ENCODE measurements at places on chromosomes 6 and 20.

GRCh38 chr20:37394543-37395409 lies 48.8 kb downstream of the SRC start:
- DNase-seq: no peak

DNA sequence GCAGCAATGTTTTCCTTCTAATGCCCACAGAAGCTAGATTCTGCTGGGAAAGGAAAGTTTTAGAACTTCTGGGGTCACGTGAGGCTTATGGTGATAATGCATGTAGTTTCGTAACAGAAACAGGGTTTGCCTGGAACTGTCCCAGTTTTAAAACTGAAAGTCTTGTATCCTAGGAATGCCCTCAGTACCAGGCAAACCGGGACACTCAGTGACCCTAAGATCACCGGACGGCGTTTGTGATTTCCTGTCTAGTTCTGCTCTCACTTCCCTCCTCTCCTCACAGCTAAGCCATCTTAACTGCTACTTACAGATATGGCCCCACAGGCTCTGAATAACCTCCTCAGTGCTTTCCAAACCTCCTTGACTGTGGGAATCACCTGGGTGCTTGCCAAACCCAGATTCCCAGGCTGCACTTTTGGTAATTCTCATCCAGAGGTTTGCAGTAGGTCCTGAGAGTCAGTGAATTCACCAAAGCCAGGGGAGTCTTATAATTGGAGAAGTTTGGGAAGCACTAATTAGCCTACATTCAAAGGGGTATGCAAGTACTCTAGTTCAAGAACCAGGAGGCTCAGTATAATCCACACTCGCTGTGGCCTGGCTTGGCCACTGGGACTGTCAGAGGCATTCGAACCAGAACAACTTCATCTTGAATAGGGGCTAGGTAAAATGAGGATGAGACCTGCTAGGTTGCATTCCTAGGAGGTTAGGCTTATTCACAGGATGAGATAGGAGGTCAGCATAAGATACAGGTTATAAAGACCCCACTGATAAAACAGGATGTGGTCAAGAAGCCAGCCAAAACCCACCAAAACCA lies 231.6 kb upstream of the MYLIP start:
- DNase-seq: no peak

- DNase-seq: peak; percentile 82
Observed at GRCh38 chr6:169724494-169725124, at the start of gene PHF10. PHF10 (minus strand) TSS chr6:169724500; CDS start chr6:169723931, 569 bp downstream.

- no peak for DNase-seq
Observed at GRCh38 chr6:93701526-93701925, 282.2 kb upstream of the EPHA7 start.

GRCh38 chr20:19070026-19070425 lies 142.4 kb upstream of the SLC24A3 start:
- no peak for DNase-seq

GRCh38 chr6:161344626-161345025 lies 70.8 kb upstream of the AGPAT4 start:
- DNase-seq: no peak

GRCh38 chr6:125101631-125102030 lies 51.9 kb upstream of the TPD52L1 start:
- no peak for DNase-seq

DNA sequence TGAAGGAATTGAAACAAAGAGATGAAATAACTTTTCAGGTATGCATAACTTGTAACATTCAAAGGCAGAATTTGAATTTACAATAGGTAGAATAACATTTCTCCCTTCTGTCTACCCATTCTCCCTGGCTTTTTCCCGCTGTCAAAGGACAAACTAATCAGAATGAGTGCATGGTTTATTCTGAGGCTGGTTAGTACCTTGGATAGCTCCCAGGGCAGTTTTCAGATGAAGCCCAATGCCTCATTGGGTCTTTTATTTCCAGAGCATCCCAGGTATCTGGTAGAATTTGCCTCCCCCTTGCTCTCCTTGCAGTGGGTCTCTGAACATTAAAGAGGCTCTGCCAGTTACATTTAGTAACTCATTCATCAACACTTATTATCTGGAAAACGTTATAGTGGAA lies 665.5 kb downstream of the BCKDHB start:
- DNase-seq: no peak

All from NCI-H1092 (cell line).